GM04503 (cell line): ENCODE measurements at places on chromosomes 2 and 18.

DNA sequence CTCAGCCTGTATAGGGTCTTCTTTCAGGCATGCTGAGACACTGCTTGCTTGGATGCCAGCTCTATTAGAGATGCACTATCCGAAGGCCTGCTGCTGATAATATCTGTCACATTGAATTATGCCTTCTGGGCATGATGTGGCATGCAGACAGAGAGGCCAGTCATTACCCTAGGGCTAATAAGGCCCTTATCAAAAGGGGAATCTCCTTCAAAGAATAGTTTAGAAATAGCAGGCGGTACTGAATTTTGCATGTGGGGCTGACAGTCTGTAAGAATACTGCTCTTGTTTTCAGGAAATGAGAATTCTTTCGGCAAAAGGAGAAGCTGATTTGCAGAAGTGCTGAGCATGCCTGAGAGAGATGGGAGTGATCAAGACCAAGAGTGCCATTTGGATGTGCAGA, 13.1 kb upstream of the LHCGR start:
- no peak for DNase-seq

DNA sequence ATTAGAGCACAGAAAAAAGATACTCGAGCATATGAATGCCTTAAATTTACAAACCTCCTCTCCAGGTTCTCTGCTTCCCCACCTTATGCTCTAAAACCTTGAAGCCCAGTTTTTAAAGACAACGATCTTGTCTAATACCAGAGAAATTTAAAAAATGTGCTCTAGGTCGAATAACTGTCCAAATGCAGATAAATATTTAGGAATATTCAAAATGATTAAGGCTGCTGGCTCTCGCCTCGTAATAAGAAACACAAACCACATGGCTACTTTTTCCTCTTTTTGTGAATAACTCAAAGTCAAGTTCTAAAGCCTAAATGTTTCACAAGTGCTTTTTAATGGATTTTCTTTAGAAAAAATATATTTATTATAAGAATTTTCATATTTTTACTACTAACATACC, 101.3 kb downstream of the SATB2 start:
- no peak for DNase-seq

DNA sequence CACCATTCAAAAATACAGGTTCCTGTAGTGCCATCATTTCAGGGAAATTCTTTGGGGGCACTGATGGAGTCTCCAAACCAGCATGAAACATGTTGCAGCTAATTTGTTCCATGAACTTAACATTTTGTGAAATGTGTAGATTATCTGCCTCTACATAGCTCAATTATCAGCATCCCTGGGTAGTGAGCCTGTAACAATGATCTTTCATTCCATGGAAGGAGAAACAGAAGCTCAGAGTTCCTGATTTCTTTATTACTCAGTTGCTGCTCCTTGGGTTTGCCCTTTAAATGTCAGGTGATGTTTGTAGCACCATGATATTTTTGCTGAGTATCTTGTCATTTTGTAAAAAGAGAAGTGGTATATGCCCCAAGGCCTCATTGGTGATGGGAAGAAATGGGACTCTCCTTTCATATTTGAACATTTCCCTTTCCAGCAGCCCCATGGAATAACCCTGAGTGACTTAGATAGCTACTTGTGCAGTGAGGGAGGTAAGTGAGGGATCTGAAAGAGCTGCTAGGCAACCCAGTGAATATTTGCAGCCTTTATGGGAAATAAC, 146.9 kb downstream of the CERS6 start:
- DNase-seq = no peak

- DNase-seq = no peak
Observed at GRCh38 chr18:54173980-54174630, 50.4 kb downstream of the MBD2 start.

- DNase-seq = peak; percentile 69
Observed at GRCh38 chr2:237618449-237618848, 8.9 kb upstream of the LRRFIP1 start.

GRCh38 chr2:16045653-16046352, 105.5 kb downstream of the MYCN start:
- no peak for DNase-seq

- DNase-seq = no peak
Observed at GRCh38 chr2:110205660-110206455, 1.0 kb upstream of the NPHP1 start.

GRCh38 chr2:555164-555922, 121.9 kb downstream of the TMEM18 start:
- DNase-seq = no peak

DNA sequence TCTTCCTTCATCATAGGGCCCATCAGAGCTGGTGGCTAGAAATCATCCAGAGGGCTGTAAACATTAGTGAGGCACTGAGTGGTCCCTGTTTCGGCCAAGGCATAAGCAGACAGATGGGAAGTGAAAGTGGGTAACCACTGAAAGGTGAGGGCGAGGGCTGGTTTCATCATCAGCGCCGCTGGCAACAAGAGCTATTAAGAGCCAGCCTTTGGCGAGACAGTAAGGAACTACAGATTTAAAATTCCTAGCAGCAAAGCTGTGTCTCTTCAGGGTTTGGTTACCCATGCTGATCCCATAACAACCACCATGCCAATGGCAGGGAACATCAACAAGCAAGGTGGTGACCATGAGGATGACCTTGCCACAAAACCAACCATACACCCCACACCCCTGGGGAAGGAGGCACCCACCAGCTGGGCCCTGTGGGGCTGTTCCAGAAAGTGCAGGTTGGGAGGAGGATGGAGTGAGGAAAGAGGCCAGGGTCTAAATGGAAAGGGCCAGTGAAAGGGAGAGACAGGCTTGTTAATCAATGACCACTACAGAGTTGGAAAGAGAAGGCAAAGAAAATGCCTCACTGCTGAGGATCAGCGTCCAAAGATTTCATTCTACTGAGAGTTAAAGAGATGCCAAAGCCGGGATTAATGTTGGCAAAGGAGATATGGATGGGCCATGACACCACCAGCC, 9.0 kb upstream of the SLC20A1 start:
- DNase-seq = no peak

DNA sequence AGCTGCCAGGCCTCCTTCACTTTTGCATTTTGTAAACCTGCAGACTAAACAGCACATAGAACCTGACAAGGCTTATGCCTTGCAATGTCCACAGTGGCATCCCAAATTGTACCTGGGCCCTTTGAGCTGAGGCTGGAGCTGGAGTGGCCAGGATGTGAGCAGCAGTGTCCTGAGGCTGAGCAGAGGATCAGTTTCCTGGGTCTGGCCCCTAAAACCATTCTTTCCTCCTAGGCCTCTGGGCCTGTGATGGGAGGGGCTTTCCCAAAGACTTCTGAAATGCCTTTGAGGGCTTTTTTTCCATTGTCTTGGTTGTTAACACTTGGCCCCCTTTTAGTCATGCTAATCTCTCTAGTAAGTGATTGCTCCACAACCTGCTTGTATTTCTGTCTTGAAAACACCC, 32.8 kb downstream of the FSIP2 start:
- no peak for DNase-seq

- DNase-seq = no peak
Observed at GRCh38 chr18:60112369-60112768, 212.6 kb downstream of the PMAIP1 start.

DNA sequence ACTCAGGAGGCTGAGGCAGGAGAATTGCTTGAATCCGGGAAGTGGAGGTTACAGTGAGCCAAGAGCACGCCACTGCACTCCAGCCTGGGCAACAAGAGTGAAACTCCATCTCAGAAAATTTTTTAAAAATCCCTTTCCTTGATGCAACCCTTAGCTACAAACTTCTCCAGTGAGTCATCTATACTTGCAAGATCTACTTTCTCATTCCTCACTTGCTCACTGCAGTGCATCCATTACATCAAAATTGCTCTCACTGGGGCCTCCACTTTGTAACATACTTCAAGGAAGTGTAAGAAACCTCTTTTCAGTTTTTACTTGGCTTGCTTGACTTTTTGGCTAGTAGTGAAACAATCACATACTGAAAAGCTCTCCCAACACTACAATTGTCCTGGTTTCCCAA, 65.3 kb downstream of the REEP1 start:
- DNase-seq = no peak

- no peak for DNase-seq
Observed at GRCh38 chr2:146457221-146457620, 1387.6 kb upstream of the ACVR2A start.

DNA sequence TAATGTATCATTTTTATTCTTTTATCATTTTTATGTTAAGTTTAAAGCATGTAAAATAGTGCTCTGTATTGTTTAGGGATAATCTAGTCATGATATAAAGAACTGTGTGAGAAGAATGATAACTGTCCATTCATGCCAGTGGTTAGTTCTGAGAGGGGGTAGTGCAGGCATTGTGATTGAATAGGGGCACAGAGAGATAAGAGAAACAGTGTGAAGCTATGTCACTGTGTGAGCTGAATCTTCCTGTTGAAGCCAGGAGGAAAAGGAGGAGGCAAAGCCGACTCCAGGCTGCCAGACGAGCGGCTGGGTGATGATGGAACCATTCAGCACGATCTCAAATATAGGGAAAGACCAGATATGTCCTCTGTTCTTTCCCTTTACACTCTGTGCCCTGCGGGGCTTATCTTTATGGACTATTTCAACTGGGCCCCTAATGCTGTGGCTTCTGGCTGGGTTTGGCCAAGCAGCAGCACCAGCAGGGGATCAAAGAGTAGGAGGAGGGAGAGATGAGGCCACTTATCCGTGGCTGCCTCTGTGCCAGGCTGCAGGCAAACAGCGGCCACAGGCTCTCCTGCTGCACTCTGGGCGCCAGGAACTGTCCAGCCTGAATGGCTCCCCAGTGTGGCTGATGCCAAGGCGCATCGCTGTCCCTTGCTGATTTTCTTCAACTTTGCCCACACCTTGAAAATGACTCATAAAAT, 128.0 kb downstream of the SPP2 start:
- no peak for DNase-seq

DNA sequence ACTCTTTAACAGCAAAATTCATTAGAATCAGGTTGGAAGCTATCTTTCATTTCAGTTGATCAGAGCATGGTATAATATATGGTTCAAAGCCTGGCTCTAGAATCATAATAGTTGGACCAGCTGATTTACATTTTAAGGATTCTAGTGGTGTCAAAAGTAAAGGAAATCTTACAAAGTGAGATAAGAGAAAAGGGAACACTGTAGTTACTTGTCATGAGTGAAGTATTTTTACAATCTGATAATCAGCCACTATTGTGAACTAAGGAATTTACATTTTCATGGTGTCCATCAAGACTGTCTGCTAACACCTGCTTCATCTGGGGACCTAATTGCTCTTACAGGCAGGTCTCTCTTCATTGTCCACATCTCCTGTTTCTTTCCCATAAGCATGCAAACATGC, 161.1 kb downstream of the SLC39A10 start:
- no peak for DNase-seq

DNA sequence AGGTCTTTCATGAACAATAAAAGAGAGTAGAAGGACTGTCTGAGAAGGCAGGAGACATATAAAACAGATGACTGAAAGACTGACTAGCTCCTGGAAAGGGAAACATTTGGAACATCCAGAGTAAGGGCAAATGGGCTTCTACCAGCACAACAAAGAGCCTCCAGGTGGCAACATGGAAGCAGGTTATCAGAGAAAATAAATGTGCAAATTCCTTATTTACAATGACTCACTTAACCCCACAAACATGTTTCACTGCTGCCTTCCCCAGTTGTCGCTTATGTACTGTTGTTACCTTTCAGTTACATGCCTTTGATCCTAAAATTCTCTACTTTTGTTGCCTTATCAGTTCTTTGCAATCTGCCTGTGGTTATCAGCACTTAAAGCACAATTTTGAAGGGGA, 117.0 kb downstream of the HIBCH start:
- no peak for DNase-seq

DNA sequence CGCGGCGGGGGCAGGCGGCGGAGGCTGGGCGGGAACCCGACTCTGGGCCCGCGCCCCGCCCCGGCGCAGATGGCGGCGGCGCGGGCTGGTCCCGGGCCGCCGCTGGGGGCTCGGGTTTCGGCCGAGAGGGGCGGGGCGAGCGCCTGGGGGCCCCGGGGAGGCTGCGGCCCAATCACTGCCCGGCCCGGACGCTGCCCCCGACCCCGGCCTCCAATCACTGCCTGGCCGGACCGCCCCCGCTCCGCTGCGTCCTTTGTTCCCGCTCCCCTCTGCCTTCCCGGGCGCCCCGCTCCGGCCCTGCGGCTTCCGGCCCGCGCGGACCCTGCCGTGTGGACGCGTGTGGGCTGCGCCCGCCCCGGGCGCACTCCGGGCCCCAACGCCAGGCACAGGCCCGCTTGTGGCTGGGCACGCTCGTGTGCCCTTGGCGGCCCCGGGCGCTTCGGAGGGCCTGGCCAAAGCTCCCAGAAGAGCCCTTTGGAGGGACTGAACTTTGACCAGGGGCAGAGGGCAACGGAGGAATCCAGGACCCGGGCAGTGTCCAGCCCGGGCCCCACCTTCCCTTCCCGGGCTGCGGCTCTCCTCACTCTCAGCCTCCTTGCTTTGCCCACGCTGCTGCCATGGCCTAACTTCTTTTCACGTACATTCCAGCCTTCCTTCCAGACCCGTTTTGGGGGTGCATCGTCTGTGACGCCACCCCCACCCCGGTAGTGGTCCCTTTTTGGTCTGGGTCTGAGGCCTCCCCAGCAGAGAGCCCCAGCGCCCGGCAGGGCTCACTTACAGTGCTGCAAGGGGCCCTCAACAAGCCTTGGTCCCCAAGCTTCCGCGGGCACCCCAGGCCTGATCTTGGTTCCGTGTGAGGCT, 27.1 kb upstream of the PTMA start:
- DNase-seq = no peak

DNA sequence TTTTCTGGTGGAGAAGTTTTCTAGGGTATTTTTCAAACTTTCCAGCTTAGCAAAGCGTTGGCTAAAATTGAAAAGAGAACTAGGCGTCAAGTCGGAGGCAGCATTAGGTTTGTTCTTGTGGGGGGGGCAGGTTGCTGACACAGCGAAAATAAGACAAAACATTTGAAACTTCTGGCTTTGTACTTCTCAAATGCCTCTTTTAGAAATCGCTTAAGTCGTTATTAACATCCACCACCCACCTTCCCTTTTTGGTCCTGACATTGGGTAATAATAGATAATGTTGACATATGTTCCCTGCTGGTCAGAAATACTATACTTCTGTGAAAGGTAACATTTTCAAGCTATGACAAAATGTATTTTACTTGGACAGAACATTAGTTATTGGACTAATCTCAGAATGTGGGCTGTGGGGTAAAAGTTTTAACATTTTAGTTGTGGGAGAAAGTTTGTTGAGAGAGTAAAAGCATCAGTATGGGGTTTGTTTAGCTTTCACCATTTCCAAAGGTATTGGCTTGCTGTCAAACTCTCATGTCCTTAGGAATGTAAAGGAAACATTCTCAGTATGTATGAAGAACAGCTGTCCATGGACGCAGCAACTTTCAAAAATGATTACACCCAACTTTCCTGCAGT, 88.1 kb upstream of the ZEB2 start:
- DNase-seq = no peak

- no peak for DNase-seq
Observed at GRCh38 chr2:2530334-2530733, 199.3 kb upstream of the MYT1L start.

DNA sequence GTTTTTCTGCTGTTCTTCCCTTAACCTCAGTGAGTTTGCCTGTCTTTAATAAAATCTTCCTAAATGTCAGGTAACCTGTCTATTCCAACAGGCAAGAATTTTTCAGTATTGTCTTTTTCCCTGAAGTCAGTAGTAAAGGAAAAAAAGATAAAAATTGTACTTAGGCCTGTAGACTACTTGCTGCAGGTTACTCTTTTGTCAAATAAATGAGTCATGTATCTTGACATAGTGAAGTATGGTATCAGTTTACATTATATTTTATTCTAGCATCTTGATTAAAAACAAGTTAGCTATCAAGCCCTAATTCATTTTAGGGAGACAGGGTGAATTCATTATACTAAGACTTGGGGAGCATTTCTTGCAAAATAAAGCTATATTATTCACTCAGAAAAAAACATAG, 59.8 kb downstream of the ITGA4 start:
- DNase-seq = no peak

GRCh38 chr2:179877601-179878364, 16.4 kb upstream of the ZNF385B start:
- no peak for DNase-seq
